ENCODE measurements at places on chromosomes 4 and X. TPM values are rescaled to one million over a fixed set of nuclear protein-coding genes. Genes with fewer than 3 reads are reported as not detected.

SLC49A3 gene
- total RNA-seq: 0.21 TPM

PCDH10 gene
- total RNA-seq: 0.11 TPM

P2RY4 gene
- not detected for total RNA-seq

GLRA3 gene
- not detected for total RNA-seq

ZRSR2 gene
- 9.1 TPM for total RNA-seq

ADH6 gene
- total RNA-seq: 0.13 TPM

CFAP47 gene
- not detected for total RNA-seq

RGN gene
- not detected for total RNA-seq

APLN gene
- 0.77 TPM for total RNA-seq

CLIC2 gene
- 0.19 TPM for total RNA-seq

RNF212 gene
- 2.8 TPM for total RNA-seq

HSFX3 gene
- total RNA-seq: not detected

SUV39H1 gene
- 23.0 TPM for total RNA-seq

ZNF280C gene
- 2.4 TPM for total RNA-seq

UGT2B11 gene
- 0.11 TPM for total RNA-seq

GAGE2A gene
- total RNA-seq: not detected

GABRQ gene
- total RNA-seq: 0.15 TPM

MAGED4 gene
- total RNA-seq: 8.0 TPM

RHOH gene
- total RNA-seq: 0.26 TPM

RBMX gene
- 204 TPM for total RNA-seq

GLRB gene
- total RNA-seq: 1.00 TPM

PRKG2 gene
- 0.74 TPM for total RNA-seq

H2BW2 gene
- total RNA-seq: not detected

CENPVL2 gene
- total RNA-seq: not detected

GPRIN3 gene
- total RNA-seq: 1.6 TPM

GABRG1 gene
- total RNA-seq: not detected

NPY2R gene
- total RNA-seq: 0.02 TPM

STBD1 gene
- total RNA-seq: 12.5 TPM

CT45A5 gene
- 0.08 TPM for total RNA-seq

DGKK gene
- not detected for total RNA-seq

SORBS2 gene
- total RNA-seq: 0.63 TPM

ATP8A1 gene
- total RNA-seq: 0.01 TPM

IQCM gene
- total RNA-seq: not detected

AMOT gene
- total RNA-seq: 0.02 TPM

TAB3 gene
- 9.5 TPM for total RNA-seq

SLC38A5 gene
- 0.16 TPM for total RNA-seq

ITIH6 gene
- total RNA-seq: not detected

POU4F2 gene
- not detected for total RNA-seq

FGF5 gene
- total RNA-seq: 0.09 TPM

QRFPR gene
- total RNA-seq: 0.08 TPM

C4orf36 gene
- total RNA-seq: 1.6 TPM

SLC25A5 gene
- total RNA-seq: 769 TPM

HSFX1 gene
- total RNA-seq: 0.37 TPM

CTBP1 gene
- 77.6 TPM for total RNA-seq

EGFL6 gene
- total RNA-seq: not detected

GRID2 gene
- not detected for total RNA-seq

PABPC5 gene
- total RNA-seq: not detected

HPGD gene
- 83.9 TPM for total RNA-seq

ADH1B gene
- not detected for total RNA-seq

STARD8 gene
- 1.7 TPM for total RNA-seq

MAGEA8 gene
- not detected for total RNA-seq

MAOA gene
- total RNA-seq: 1.2 TPM

MAGEC3 gene
- total RNA-seq: not detected

Measured in A549 treated with AZD2906 at 1 μM for 4 hours (cell line).